ENCODE measurements at places on chromosomes 3 and 15. TPM values are rescaled to one million over a fixed set of nuclear protein-coding genes. Genes with fewer than 3 reads are reported as not detected.

GRCh38 chr3:192259661-192260060 is 467.7 kb downstream of the FGF12 start:
- no peak for DNase-seq

DNA sequence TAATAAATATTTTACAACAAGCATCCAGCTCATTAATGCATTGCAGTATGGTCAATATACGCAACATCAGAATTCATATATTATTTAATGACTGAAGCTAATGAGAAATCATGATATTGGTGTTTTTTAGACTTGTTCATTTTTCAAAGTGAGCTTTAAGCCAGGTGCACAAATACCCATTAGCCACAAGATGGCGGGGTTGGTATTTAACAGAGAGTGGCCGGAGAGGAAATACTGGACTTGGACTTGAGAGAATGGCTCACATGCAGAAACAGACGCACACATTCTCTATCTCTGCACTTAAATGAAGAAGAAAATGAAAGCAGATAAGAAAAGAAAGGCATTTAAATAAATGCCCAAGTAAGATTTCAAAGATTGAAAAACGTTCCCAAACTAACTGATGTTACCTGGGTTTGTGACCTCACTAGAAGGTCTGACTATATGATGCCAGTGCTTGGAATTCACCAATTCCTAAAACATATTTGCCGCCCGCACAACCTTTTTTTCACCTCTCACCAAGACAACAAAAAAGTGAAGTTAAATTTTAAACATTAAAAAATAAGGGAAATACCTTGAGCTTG is 21.2 kb upstream of the CRBN start:
- DNase-seq: no peak

- DNase-seq: no peak
These were observed 20.8 kb upstream of the APH1B start for GRCh38 chr15:63256433-63257274.

- DNase-seq: no peak
These were observed 409.4 kb upstream of the PPP2R3A start for GRCh38 chr3:135556174-135556573.

- no peak for DNase-seq
These were observed 25.4 kb upstream of the TSEN2 start for GRCh38 chr3:12458901-12459300.

DNA sequence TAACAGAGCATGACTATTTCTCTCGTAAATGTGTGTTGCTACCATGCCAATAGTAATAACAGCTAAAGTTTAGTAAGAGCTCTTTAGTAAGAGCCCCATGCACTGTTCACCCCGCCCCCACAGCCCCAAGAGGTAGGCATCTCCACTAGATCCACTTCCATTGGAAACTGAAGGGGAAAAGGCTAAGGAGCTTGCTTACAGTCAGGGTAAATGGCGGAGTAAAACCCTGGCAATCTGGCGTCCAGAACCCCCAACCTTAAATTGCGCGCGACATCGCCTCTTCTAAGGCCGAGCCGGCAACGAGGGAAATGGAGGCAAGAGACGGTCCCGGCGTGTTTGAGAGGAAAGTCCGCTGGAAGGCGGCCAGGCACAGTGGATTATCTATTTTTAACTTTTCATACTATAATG is 654 bp upstream of the C3orf38 start:
- DNase-seq: no peak

- no peak for DNase-seq
These were observed 29.1 kb upstream of the NOX5 start for GRCh38 chr15:68985361-68985891.

DNA sequence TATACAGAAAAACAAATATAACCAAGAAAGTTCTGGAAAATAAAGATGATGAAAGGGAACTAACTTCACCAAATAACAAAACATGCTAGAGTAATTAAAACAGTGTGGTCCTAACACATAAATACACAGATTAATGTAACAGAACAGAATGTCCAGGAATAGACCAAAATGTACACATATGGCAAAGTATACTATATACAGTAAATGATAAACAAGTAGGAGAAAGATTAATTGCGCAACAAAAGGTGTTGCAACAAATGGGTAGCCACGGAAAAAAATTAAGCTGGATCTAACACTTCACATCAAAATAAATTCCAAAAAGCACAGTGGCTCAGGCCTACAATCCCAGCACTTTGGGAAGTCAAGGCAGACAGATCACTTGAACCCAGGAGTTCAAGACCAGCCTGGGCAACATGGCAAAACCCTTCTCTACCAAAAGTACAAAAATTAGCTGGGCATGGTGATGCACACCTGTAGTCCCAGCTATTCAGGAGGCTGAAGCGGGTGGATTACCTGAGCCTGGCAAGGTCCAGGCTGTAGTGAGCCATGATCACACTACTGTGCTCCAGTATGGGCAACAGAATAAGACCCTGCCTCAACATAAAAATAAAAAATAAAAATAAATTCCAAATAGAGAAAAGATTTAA is 19.8 kb downstream of the SCAP start:
- DNase-seq: no peak

- DNase-seq: no peak
These were observed 199.7 kb downstream of the CADPS start for GRCh38 chr3:62675492-62675891.

DNA sequence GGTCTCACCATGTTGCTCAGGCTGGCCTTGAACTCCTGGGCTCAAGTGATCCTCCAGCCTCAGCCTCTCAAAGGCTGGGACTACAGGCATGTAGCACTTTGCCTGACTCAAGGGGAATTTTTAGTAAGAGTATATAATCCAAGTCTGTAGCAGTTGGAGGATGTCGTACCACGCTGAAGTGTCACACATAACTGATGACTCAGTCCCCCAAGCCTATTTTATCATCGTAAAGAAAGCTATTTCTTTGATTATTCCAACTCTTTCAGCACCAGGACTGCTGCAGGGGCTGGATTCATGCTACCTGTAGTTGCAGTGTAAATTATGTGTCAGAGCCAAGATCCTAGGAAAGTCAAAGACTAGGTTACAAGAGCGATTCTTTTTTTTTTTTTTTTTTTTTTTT is 1.4 kb upstream of the PRKCI start:
- no peak for DNase-seq

- DNase-seq: no peak
These were observed 6.6 kb upstream of the MRPS25 start for GRCh38 chr3:15071699-15072098.

DNA sequence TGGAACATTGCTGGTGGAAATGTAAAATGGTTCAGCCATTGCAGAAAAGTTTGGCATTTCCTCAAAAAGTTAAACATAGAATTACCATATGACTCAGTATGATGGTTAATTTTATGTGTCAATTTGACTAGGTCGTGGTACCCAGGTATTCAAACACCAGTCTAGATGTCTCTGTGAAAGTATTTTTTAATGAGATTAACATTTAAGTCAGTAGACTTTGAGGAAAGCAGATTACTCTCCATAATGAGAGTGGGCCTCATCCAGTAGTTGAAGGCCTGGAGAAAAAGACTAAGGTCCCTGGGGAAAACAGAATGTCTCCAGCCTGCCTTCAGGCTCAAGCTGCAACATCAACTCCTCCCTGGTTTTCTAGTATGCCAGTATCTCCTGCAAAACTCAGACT is 42.3 kb upstream of the TMEM87A start:
- no peak for DNase-seq

GRCh38 chr3:189909139-189909538 is 211.6 kb downstream of the P3H2 start:
- DNase-seq: no peak

DNA sequence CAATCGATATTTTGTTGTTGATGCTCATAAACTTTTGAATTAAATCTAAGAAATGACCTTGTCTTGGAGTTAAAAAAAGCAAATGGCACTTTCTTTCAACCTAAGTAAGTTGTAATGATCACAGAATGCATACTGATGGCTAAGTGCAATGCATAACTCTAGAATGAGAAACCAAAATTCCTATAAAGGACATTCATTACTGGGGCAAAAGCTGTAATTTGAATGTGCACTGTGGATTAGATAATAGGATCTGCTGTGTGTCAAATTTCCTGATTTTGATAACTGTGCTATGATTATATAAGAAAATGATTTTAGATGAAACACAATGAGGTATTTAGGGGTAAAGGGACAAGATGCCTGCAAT is 14.3 kb downstream of the SIAH2 start:
- DNase-seq: no peak

GRCh38 chr3:124605781-124606579 is 124.3 kb upstream of the UMPS start:
- DNase-seq: peak; percentile 65

GRCh38 chr3:143146486-143147274 is 27.1 kb downstream of the CHST2 start:
- no peak for DNase-seq

DNA sequence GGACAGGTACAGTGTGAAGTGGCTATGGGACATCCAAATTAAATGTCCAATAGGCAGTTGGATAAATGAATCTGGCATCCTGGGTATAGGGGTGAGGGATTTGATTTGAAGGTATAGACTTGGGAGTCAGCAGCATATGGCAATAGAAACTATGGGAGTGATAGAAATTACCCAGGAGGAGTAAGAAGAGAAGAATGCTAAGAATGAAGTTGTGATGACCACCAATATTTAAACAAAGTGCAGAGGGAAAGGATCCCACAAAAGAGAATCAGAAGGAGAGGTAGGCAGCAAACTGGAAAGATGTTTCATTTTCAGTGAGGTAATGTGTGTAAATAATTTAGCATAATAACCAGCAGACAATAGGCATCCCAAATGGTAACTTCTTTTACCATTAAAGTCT is 13.8 kb upstream of the MSL2 start:
- DNase-seq: no peak

- no peak for DNase-seq
These were observed 24.6 kb upstream of the NFKBIZ start for GRCh38 chr3:101824702-101825101.

DNA sequence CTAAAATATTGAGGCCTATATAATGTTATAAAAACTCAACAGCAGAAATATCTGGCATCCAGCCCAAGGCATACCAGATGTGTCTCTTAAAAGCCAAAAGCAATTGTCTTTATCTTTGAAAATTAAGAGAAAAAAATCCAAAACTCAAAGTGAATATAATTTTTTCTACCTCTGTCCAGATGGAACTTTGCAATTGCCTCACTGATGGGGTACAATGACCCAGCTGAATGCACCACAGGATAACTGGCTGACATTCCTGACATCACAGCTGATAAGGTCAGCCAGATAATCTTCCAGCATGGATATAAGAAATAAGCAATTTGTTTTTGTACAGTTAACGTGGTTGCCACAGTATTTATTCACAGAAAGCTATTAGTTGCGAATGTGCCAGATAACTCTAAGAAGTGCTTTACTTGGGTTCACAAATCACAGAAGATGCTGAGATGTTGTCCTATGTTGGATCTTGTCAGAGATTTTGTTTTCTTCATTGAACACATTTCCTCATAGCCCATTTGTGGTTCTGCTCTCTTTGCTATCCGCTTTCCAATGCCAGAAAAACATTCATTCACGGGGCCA is 566.9 kb upstream of the CCDC54 start:
- DNase-seq: no peak

DNA sequence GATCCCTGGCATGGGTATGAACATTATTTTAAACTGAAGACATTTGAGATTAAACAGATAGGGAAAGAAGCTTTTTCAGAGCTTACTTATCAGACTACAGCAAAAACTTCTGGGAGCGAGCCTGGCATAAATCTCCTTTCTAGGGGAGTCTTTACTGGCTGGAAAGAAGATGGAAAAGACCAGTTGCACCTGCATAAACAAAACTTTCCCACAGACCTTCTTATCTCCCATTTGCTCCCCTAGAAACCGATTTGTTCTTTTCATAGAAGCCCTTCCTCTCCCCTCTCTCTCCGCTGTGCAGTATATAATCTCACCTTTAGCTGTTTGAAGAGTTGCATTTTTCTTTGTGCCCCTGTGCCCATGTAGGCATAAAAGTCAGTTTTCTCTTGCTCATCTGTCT is 93.2 kb downstream of the CHRNA7 start:
- no peak for DNase-seq

DNA sequence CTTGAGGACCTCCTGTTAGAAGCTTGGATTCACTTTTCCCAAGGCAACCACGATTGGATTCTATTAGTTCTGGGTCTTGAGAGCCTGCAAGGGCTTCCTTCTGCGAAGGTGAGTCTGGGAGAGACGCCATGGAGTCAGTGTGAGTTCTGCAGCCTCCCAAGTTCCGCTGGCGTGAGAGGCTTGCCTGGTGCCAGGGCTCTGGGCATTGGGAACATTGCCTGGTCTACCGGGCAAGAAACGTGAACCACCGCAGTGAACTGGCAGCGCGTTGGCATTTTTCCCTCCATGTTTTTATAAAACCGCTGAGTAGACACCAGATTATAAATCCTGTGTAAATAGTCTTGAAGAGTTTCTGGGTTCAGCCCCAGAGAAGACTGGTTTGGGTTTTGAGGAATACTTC is 160.9 kb downstream of the IGF1R start:
- peak; percentile 46 for DNase-seq

DNA sequence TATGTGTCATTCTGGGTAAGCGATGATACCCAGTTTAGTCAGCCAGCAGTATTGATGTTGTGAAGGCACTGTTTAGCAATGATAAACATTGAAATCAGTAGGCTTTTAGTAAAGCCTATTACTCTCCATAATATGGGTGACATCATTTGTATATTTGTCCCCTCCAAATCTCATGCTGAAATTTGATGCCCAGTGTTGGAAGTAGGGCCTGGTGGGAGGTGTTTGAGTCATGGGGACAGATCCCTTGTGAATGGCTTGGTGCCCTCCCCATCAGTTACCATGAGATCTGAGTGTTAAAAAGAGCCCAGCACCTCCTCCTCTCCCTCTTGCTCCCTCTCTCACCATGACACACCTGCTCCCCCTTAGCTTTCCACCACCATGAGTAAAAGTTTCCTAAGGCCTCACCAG is 31.4 kb upstream of the FAN1 start:
- DNase-seq: no peak

DNA sequence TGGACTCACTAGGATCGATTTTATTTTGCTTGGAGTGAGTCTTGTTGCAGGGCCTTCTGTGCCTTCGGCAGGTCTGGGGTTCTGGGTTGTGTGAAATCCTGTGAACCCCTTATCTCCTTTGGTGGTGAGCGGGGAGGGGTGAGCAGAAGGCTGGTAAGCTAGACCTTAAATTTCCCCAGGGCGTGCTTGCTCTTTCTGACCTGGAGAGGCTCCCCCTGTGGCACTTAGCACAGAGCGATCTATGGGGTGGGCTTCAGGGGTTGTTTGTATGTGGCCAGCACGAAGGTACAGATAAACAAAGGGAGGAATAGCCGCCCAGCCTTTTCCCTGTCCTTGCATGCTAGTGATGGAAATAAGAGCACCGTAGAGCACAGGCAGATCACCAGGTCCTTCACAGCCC is 11.8 kb downstream of the CACNA2D3 start:
- DNase-seq: no peak

GRCh38 chr3:159837725-159838124 is 150.9 kb upstream of the IL12A start:
- no peak for DNase-seq

GRCh38 chr3:185958626-185959025 is 20.8 kb upstream of the TRA2B start:
- no peak for DNase-seq

PLAAT1 gene
- 7.4 TPM for total RNA-seq

CSPG4 gene
- total RNA-seq: 10.9 TPM

P3H2 gene
- total RNA-seq: 28.8 TPM

TIMP4 gene
- 4.4 TPM for total RNA-seq

TTC21A gene
- total RNA-seq: 2.0 TPM

KBTBD12 gene
- total RNA-seq: 54.2 TPM

NMB gene
- 2.2 TPM for total RNA-seq

SCN5A gene
- 173 TPM for total RNA-seq

OSBPL10 gene
- total RNA-seq: 4.8 TPM

SLC33A1 gene
- total RNA-seq: 35.3 TPM

GUCA1C gene
- 4.8 TPM for total RNA-seq

BNC1 gene
- 0.71 TPM for total RNA-seq

CHRNA5 gene
- 1.5 TPM for total RNA-seq

BTLA gene
- total RNA-seq: not detected

COX5A gene
- 1,347 TPM for total RNA-seq

TMEM115 gene
- total RNA-seq: 23.2 TPM

Data from heart right ventricle (tissue), 16 donors.